ENCODE measurements at places on chromosomes 4 and X.

DNA sequence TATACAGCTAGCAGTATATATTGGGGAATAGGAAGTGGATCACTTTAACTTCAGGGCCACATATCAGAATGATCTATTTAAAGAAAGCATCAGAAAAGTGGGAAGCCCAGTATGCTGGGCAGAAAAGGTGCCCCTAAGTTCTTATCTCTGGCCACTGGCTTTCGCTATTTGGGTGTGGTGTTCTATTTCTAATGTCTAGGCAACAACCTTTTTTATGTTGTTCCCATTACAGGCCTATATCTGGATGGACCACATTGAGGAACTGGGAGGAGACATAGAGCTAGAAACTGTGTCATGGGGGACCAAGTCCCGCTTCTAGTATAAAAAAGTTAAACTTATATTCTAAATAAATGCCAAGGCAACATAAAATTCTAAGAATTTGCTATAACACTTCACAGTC lies 935.6 kb downstream of the PDHA2 start:
- DNase-seq = no peak

DNA sequence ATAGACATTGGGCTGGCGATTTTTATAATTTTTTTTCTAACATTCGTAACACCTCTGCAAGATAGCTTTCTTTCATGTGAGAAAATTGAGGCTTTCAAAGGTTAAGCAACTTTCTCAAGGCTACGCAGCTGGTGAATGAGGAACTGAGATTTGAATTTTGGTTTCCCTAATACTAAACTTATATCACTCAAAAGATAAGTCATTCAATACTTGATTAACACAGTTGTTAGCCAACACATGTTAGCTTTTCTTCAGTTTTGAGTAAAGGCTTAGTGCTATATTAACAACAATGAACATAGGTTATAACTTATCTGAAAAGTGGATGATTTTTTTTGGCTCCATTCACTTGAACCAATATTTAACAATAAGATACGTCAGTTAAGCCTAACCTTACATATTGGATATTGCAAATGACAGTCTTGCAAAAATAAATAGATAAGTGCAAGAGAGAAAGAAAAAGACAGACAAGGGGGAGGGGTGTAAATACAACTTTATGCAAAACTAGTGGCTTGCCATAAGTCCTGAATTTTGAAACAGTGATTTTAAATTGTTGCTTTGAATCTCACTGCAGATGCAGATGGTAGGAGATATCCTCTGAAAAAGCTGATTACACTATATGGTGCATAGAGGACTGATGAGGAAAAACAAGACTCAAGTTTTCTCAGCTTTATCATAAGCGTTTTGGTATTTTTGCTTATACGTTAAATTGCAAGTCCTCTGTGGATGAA lies 11.1 kb upstream of the GPM6A start:
- no peak for DNase-seq

- DNase-seq = no peak
These were observed 41.3 kb downstream of the HTT start for GRCh38 chr4:3115637-3116270.

GRCh38 chrX:39242187-39242586 lies 440.9 kb downstream of the MID1IP1 start:
- peak; percentile 37 for DNase-seq

DNA sequence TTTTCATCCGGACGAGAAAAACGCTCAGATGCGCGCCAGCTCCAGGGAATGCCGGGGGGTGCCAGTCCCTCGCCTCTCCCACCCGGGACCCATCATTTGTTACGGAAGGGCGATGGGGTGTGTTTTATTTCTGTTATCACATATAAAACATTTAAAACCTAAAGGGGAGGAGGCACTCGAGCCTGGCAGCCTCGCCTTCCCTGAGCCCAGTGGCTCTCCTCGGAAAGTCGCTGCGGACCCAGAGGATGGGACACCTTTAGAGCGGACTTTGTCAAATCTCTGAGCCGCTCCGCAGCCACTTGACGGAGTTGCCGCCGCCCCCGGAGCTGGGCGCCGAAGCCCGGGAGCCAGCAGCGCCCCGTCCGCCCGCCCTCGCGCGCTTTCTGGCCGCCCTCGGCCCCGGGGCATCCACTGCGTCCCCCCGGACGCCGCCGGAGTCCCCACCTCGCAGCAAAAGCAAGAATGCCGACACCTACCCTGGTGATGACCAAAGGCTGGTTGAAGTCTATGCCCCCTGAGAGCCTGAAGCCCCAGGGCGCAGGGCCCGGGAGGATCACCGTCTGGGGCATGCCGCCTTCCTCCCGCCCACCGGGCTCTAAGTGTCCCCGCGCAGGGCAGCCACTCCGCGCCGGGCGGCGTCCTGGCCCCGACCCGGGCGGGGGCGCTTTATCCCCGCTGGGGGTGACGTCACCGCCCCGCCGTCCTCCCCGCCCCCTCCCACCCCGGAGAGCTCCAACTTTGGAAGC lies at the start of gene PDLIM3:
TSS of gene PDLIM3 (minus strand) at position 642 of the 746 bp plus-strand sequence. CDS start at position 569, 73 bp downstream.
- no peak for DNase-seq

GRCh38 chr4:40427128-40427527 lies 92.0 kb downstream of the CHRNA9 start:
- DNase-seq = no peak

DNA sequence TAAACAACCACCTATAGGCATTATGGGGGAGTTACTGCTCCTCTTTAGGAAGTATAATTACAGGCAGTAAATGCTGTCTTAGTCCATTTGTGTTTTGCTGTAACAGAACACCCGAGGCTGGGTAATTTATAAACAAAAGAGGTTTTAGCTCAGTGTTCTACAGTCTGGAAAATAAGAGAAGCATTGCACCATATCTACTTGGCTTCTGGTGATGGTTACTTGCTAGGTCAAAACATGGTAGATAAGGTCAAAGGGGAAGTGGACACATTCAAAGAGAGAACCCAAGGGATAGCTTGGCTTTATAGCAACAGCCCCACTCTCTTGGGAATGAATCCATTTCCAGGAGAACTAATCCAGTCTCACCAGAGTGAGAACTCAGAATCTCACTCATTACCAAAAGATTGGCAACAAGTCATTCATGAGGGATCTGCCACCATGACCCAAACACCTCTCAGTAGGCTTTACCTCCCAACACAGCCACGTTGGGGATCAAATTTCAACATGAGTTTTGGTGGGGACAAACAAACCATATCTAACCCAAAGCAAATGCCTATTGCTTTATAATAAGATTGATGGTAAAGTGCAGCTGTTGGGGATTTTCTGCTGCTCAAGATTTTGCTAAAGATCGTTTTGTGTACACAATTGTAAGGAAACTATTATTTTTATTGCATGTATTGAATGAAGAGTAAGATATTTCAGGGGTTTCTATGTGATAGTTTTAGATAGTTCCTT lies 32.6 kb downstream of the STAG2 start:
- no peak for DNase-seq

GRCh38 chrX:154793084-154793795 lies 12.0 kb downstream of the MPP1 start:
- no peak for DNase-seq

DNA sequence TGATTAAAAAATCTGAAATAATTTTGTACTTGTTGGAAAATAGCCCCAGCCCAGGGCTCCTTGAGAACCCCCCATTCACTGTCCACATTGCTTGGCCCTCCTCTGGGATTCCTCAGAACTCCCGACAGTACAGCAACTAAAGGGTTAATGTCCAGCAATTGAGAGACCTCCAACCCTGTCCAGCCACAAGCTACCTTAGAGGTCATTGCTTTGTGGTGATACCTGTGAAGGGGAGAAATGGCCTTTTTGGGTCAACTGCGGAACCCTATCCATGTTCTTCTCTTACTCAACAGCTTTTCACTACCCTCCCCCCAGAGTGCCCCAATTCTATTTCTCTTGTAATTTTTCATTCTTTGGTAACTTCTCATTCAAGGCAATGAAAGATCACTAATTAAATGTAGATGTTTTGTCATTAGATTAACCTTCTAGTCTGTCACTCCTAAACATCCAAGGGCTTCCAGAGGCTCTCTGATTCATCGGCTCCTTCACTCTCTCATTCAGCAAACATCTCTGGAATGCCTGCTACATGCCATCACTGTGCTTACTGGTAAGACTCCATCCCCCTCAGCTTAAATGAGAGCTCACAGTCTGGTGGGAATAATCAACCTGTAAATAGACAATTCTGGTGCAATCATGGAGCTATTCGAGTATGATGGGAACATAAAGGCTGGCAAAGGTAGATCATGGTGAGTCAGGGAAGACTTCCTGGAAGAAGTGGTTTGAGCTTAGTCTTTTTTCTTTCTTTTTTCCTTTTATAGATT lies 241.4 kb upstream of the PGRMC2 start:
- no peak for DNase-seq

GRCh38 chr4:85431156-85431555 lies 43.8 kb upstream of the ARHGAP24 start:
- DNase-seq = no peak

DNA sequence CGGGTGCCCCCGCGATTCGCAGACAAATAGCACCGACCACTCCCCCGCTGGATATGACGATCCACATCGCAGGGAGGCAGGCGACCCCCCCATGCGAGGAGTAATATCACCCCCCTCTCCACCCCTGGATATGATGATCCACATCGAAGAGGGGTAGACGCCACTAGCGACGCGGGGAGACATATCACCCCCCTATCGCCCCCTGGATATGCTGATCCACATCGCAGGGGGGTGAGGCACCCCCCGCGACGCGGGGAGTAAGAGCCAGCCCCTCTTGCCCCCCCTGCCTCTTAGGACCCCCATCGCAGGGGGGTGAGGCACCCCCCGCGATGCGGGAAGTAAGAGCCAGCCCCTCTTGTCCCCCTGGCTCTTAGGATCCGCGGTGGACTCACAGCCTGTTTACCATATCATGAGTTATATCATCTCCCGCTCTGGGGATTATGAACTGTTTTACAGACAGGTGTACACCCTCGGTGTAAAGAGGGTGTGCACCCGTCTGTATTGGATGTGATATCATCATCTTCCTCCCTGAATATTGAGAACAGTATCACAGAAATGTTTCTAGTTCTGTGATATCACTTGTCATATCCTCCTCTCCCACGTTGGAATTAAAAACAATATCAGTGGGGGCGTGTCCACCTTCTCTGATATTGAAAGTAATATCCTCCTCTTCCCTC lies 22.7 kb upstream of the DRD5 start:
- no peak for DNase-seq
